NCI-H1105 (cell line): ENCODE measurements at places on chromosomes 1 and 21.
A peak's percentile ranks its signal among the peaks of the same experiment; 100 is the strongest.

DNA sequence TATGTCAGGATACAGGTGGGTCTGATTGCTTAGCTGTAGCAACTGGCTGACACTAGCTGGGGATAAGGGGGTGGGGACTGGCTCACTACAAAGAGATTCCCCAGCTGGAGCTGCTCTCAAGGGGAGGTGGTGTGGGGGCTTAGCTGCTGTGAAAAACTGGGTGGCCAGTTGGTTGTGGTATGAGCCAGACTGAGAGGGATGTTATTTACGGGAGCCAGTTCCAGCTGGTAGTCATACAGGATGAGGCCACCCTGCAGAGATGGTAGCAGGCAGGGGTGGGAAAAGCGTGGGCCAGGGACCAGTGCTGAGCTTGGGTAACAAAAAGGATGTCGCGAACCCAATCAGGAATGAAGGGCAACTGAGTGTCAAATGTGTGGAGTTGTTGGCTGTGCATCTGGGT, 204.0 kb upstream of the C21orf91 start:
- DNase-seq, result no peak

DNA sequence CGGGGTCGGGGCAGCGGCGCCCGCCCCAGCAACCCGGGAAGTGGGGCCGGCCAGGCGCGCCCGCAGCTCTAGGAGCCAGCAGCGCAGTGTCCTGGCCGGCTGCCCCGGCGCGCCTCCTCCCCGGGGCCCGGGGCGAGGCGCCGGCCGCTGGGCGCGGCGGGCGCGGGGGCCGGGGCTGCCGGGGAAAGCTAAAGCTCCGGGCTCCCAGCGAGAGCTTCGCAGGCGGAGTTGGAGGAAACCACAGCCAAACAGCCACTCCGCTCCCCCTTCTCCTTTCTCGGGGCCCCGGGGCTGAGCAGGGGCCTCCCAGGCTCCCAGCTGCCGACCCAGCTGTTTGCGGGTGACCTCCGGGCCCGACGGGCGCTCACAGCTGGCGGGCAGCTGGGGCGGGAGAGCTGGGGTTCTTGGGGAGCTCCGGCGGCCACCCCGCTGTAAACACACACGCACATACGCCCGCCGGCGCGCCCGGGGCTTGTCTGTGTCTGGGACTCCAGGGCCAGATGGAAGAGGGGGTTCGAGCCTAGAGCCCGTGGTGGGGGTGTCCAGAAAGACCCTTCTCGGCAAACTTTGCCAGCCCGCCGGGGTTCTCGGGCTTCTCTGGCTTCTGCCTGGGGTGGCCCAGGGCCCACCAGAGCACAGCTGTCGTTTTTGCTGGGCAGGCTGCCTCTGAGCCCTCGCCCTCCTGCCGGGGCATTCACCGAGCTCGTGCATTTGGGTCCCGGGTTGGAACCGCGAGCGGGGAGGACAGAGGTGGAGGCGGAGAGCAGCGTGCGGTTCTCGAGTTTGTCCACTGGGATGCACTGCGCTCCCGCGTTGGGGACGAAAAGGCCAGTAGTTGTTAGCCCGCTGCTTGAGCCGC, 1.5 kb downstream of the AJAP1 start:
- peak; percentile 77 for DNase-seq

DNA sequence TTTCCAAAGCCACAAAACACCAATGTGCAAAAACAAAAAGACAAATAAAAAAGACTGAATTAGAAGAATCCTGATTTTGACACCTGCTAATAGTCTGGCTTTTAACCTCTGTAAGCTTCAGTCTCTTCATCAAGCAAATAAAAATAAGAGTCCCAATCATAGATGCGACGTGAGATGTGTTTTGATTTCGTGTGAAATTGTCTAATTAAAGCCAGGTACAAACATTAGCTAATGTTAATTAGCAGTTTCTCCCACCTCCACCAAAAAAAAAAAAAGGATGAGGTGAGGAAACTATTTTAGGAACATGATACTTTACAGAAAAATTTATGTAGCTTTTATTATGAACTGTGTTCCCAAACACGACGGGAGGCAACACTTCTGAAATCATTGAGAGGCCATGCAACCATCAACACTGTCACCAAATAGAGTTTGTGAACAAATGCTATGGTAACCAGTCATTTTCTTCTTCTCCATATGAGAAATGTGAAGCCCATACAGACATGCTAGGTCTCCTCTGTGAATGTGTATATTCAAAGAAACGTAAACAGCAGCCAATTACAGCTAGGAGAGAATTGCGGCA, 6.7 kb upstream of the EVI5 start:
- DNase-seq, result peak; percentile 30

GRCh38 chr1:3740042-3740441, 12.2 kb upstream of the CCDC27 start:
- no peak for DNase-seq

DNA sequence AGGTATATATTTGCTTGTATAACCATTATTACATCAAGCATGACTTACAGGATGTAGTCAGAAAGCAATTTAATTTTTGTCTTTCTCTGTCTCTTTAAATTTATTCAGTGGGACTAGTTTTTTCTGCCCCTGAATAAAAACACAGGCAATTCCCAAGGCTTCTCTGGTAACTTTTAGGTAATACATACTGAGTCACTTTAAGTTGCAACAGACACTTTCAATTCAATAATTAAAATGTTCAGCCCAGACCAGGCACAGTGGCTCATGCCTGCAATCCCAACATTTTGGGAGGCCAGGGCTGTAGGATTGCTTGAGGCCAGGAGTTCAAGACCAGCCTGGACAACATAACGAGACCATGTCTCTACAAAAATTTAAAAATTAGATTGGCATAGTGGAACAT, 12.3 kb downstream of the SLC44A3 start:
- no peak for DNase-seq
